ENCODE measurements at places on chromosomes 7 and 10.

GRCh38 chr7:81294897-81295515 lies 376.2 kb upstream of the SEMA3C start:
- DNase-seq: no peak

DNA sequence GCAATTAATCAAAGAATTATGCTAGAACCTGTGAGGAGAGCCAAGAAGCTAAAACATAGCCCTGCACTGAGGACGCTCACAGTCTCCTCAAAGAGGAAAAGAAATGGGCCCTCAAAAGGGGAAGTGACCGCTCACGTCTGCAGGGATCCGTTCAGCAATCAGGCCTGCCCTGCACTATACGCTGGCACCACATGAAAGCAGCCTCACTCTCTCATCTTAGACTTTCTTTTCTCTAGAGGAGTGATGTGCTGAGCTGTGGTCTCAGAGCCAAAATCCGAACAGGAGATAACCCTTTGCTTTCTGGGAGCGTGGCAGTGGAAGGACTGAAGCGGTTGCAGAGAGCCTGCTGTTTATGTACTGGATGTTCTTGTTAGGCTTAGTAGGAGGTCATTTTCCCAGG lies 6.3 kb upstream of the IL2RA start:
- DNase-seq: no peak

DNA sequence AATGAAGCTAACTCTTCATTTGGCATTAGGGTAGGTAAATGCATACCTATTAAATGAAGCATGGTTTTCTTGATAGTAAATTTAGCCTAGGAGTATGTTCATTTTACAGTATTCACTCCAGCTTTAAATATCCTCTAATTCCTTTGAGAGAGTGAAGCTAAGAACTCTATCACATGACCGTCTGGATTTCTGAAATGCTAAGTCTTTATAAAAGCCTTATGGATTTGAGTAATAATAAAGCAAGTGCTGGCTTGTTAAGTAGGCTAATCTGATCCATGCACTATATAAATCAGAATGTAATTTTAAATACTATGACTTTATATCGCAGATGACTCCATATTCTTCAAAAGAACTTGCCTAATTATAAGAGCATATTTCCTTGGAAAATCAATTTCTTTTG lies 64.8 kb downstream of the REEP3 start:
- no peak for DNase-seq

DNA sequence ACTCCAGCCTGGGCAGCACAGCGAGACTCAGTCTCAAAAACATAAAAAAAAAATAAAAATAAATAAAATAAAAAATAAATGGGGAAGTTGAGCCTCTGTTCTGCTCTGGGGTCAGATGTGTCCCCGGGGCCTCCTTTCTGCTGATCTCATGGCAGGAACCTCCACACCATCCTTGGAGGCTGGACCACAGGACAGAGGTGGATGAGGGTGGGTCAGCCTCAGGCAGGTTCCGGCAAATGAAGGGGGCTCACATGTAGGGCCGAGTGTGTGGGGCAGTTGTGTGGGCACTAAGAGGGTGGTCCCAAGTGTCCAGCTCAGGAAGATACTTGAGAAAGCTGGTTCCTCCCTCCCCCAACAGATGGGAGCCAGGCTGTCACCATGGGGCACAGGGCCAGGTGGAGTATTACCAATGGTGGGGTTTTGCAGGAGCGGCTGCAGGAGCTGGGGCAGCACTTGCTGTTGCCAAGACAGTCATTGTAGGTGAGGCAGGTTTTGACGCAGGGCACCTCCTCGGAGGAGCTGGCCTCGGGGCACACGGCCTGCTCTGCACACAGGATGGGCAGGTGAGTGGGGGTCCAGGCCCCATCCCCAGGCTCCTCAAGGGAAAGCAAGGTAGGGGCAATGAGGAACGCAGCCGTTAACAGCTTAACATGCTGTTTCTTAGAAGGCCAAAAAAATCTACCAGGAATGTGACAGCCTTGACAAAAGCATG lies 13.9 kb upstream of the TBRG4 start:
- no peak for DNase-seq

Measured in NCI-H2227 treated with DMSO at 0.1 percent for 48 hours (cell line).